Activated T-cell treated with anti-CD3 and anti-CD28 coated beads for 24 hours (primary cell): ENCODE measurements at places on chromosomes 6 and 20.

- no peak for DNase-seq
These were observed 154.9 kb upstream of the FERMT1 start for GRCh38 chr20:6277661-6278240.

DNA sequence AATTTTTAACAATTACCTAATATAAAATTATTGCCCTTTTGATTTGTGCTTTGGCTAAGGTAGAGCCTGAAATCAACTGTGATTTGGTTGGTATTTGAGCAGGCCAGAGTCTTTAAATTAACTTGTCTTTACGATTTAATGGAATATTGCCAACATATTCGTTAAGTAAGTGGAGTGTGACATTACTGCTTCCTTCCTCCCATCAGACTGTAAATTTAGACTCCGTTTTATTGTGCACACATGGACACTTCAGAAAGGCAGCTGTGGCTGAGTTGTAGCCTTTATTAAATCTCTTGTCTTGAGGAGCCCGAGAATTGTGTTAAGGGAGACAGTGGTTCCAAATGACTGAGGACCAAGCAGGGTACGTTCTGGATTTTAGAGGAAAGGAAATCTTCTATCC is 57.4 kb downstream of the CAP2 start:
- no peak for DNase-seq

- no peak for DNase-seq
These were observed 190.4 kb downstream of the OGFRL1 start for GRCh38 chr6:71478834-71479541.

- DNase-seq, result no peak
These were observed 211.6 kb upstream of the THEMIS start for GRCh38 chr6:128112494-128112893.

DNA sequence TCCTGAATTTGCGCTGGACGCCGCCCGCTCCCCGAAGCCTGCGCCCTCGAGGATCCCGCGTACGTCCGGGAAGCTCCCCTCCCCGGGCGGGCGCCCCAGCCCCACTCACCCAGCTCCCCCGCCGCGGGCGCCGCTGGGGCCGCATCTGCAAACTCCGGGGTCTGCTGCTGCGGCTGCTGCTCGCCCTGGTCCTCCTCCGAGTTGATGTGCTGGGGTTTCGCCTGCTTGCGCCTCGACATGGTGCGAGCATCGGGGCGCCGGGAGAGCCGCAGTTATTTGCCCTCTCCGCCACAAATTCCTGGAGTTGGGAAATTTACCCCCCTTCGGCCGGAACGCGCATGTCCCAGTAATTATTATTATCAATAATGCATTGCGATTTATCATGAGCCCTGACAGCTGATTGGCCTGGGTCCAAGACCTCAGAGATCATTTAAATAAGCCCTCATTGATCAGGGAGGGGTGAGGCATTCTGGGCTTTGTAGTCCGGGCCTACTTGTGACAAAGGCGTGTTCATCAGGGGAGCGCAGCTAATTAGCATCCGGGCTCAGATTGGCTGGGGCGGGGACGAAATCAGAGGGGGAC is at the start of gene SALL4:
Gene SALL4 (minus strand): TSS at position 352 of the 582 bp plus-strand sequence. CDS start 113 bp downstream, at position 239.
- DNase-seq, result no peak
